ENCODE measurements at places on chromosomes 3 and 15.

DNA sequence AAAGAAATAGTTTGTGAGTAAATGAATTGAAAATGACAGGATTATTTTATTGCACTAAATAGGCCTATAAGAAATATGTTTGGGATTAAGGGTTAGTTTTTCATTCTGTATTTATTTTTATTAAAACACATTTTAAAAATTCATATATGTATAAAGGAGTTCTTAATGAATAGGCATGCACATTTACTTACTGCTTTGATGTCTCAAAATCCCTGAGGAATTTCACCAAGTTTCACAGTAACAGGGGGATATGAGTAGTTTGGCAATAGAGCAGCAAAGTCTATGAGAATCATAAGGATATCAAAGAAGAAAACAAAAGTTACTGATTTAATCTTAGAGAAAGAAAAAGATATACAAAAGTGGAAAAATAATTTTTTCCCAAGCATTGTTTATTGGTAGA, 411.7 kb downstream of the NAALADL2 start:
- DNase-seq, result no peak

GRCh38 chr15:28726102-28726501, 13.9 kb upstream of the GOLGA8M start:
- DNase-seq, result no peak

DNA sequence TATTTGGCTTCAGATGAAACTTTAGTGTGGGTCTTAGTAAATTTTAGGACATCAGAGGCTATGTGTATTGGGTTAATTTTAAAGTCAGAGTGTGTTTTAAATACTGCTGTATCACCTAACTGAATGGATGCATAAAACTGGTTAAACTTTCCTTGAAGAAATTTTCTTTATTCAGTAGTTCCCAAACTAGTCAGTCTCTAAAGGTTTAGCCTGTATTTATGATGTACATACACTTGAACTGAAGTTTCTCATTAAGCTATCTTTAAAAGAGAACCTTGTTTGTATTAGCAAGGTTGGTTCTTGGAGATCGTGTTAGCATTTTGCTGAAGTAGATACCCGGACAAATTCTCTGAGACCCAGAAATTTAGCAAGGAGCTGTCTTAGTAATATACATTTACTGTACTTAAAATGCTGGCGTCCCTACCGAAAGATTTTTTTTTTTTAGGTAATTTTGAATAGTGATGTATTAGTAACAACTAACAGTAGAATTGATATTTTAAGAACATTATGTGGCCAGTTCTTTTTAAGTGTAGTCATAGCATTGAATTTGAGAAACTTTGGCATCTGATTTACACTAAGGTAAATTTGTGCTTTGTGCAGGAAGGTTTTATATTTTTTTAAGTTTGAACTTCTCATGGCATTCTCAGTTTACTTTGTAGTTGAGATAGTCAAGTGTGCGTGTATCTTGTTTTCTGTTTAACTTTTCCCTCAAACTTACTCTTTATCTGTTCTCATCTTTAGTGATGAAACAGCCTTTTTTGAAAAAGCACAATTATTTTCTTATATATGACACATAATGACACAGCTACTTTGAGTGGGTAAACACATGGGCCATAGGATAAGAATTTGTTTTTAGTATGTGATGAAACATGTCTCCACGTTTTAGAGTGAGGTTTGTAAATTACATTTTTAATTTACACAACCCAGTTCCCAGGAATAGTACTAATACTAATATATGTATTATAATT, 2.9 kb downstream of the DIPK2A start:
- no peak for DNase-seq

GRCh38 chr3:67655364-67656121, 1.1 kb upstream of the SUCLG2 start:
- DNase-seq, result no peak

DNA sequence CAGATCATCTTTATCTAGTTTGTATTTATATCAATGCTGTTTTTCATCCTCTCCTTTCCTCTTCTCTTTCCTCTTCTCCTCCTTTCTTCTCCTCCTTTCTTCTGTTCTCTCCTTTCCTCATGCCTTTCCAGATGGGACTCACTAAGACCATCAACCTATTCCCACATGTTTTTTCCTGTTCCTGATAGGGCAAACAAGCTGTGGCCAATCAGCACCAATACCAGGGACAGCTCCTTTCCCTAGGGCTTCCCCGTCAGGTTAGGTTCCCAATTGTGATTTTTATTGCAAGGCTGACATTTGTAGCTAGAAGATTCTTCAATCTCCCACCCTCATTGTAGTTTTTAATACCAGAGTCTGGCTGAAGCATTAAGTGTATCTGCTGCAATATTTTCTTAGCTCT, 76.3 kb upstream of the COL8A1 start:
- no peak for DNase-seq

DNA sequence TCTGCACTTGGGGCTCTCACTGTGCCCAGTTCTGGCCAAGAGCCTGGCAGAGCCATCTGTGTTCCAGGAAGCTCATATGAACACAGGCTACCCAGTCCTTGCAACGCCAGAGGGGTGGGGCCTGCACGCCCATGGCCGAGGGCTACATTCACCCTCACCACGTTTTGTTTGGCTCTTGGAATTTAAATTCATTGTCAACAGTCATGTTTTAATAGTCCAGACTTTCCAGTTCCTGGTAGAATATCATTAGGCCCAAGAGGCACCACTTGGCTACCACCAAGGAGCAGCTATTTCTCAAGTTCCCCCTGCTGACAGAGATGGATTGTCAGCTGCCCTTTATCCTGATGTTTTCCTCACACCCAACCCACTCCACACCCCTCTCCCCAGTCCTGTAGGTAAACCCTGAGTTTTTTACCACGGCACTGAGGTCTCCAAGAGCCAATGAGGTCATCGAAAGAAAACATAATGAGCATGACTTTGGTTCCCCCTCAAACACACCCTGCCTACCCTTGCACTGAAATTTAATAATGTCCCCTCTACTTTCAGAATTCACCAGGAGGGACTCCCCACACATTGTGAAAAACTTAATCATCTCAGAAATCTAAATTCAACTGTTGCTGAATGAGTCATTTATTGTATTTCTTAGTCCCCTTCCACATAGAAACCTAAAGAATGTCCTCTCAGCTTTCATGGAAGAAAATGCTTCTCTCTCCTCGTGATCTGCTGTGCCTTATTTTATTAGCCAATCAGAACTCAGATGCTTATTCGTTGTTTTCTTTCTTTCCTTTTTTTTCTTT, 125.1 kb downstream of the SHQ1 start:
- no peak for DNase-seq

GRCh38 chr3:9130345-9131305, 118.8 kb downstream of the SRGAP3 start:
- DNase-seq, result no peak

DNA sequence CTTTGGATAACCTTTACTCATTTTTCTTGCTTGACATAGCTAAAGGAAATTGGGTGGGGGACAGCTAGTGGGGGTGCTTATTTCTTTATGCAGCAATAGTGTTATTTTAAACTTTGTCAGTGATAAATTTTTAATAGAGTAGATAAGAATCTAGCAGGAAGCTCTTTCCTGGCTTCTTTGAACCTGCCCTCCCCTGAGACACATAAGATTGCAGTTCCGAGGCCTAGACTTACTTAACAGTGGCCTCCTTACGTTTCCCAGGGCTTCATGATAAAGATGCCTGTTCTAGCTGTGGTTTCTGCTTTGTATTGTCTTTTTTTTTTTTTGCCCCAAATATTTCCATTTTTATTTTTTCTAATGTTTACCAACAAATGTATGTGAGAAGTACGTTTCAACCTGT, 170.1 kb downstream of the VPS8 start:
- no peak for DNase-seq

GRCh38 chr15:82855286-82856100, 46.1 kb downstream of the WHAMM start:
- no peak for DNase-seq

DNA sequence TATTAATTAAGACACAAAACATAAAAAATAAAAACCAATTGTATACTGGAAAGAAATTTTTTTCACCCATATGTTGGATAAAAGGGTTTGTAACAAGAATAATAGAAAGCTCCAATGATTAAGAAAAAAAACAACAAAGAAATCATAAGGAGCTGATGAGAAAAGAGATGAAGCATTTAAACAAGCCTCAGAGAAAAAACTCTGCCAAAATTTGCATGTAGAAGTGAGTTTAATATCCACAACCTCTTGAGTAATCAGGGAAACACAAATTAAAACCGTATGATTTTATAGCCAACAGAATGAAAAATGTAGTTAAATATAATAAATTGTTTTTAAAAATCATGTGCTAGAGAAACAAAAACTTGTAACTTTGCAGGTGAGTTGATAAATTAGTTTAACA, 192.9 kb downstream of the BCHE start:
- no peak for DNase-seq

DNA sequence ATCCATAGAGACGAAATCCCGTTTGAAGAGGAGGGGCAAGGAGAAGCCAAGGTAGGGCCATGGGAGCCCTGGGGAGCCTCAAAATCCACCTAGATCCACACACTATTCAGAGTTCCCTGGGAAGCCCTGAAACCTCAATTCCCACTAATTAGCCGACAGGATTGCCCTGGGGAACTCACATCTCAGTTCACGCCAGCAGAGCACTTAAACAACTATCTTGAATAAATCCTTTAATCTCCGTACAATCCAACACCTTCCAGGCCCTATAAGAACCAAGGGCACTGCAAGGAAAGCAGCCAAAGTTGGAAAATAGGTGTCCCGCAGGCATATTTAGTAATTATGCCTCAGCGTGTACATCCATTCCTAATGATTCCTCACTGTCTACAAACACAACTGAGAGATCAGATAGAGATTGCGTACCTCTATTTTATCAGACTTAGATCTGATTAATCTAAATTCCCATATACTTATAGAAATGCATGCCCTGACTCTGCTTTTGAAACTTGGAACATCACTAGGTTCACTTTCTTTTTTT, 25.6 kb upstream of the EIF4A2 start:
- no peak for DNase-seq

DNA sequence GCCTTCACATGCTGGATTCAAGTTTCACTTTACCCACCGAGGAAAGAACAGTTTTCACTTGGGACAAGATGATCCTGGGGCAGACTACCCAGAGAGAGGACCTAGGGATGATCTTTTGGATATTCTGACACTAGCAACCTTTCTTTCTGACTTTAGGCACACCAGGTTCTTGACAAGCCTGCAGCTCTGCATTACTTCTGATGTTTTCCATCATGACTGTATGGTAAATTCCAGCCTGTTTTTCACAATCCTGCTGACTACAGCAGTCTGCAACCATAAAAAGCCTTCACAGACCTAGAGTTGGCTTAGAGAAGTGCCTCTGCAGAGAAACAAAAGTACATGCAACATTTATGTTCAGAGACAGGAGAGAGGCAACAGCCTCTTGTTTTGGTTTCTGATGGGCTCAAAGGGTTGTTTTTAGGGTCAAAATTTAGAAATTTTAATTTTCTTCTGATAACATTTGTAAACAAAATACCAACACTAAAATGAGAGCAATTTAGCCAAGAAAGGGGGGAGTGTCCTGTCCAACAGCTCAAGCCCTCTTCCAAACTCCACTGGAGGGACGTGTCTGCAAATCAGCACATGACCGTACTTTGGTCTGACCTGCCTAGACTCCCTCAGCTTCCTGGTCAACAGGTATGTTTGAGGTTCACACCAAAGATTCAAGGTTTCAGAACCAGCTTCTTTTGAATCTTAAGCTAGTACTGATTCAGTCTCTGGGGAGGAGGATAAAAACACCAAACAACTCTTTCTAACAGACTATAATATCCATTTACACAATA, 799 bp downstream of the ABI3BP start:
- DNase-seq, result no peak

DNA sequence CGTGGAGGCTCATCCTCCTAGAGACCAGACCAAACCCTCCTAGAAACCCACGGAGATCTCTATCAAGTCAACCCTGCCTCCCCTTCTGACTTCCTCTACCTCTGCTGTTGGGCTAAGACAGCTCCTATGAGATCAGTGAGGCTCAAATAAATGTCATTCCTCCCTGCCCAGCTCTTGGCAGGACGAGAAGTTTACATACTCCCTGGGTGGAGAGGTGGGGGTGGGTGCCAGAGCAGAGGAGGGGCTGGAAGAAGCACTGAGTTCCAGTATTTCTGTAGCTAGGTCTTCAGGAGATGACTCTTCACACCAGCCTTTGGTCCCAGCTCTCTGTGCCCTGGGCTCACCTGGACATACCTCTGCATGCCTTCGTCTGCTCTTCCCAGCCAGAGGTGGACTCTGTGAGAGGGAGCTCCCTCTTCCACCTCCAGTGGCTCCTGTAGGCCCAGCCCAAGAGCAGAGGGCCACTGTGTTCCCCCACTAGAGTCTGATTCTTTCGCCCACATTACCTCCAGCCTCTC, 42.4 kb upstream of the TLE3 start:
- DNase-seq, result no peak

DNA sequence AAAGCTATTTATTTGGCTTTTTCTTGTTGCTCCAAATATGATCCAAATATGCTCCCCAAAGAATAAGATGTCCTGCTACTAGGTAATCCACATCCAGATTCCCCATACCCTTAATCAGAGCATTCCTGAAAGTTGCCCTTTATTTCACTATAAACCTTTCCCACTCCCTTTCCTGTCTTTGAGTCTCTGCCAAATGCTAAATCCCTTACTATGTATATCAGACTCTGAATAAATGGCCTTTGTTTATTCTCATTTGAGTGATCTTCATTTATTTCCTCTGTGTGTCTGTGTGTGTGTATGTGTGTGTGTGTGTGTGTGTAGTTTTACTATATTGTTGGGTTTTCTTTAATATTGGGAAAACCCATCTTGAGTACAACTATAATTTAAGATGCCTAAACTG, 7.0 kb upstream of the SPICE1 start:
- DNase-seq, result no peak

DNA sequence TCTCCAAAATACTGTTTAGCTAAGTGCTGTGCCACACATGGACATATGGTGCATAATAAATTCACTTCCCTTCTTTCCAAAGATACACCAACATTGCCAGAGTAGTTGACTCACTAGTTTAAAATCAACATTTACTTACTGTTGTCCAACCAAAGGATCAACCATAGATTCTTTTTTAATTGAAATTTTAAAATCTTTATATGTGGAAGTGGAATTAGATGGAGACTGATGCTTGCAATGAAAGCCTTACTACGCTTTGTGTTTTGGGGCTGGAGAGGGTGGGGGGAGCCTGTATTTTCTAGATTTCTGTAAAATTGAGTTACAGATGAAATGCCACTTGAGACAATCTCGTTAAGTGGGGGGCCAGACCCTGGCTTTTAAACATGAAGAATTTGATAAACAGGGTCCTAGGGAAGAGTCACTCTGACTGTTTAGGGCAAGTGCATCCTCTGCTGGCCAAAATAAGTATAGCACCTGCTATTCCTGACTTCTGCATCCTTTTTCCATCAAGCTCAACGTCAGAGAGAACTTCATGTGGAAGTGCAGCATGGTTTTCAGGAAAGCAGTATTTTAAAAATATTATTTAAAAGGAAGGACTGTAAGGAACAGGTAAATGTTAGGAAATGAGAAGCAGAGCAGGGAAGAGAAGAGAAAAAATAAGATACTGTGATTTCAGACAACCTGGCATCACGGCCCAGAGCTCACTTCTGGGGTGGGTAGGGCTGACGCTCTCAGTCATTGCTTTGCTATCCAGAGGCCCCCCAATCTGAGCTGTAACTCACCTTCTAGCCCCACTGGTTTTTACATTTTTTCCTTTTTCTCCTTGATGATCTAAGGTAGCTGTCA, 76.7 kb downstream of the BOC start:
- no peak for DNase-seq
